ENCODE measurements at places on chromosomes 4 and X.
A peak's percentile ranks its signal among the peaks of the same experiment; 100 is the strongest.

GRCh38 chr4:142984871-142985585, 138.9 kb upstream of the INPP4B start:
- no peak for DNase-seq

- DNase-seq, result peak; percentile 97
Observed at GRCh38 chr4:125314676-125315575, at the start of gene FAT4. FAT4 (plus strand) TSS chr4:125314955; CDS start chr4:125316412, 1,457 bp downstream.

DNA sequence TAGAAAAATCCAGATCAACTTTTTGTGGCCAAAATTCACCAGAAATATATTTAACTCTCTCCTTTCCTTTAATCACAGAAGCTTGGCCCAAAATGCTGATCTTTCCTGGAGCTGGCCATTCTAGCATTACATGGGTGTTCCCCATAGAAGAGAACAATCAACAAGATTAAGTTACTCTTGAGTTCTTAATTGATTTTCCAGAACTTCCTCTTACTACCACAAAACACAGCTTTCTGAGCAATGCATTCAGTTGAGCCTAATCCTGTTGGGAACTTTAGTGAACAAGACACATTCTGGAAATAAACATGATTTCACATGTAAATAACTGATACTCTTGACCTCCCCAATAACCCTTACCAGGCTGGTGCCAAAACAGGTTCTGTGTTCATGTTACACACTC, 45.4 kb upstream of the STIM2 start:
- DNase-seq, result no peak

DNA sequence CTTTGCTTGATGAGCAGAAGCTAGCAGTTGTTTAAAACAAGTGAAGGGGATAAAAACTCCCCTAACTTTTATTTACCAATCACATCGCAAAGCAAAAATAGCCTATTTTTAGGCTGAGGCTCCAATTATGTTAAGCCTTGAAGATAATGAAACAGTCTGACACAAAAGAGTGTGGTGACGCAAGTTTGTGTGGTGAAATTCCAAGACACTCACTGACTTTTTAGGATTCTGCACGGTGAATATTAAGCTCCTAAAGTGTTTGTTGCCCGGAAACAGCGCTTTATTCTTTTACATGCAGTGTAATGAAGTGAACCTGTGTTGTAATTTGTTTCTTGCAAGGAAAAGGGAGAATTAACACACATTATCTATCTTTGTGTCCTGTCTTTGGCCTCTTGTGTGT, 74.8 kb downstream of the POLA1 start:
- DNase-seq, result no peak

- DNase-seq, result no peak
Observed at GRCh38 chr4:47786958-47787370, 50.9 kb downstream of the CORIN start.

GRCh38 chr4:67456577-67457196, 88.6 kb downstream of the CENPC start:
- no peak for DNase-seq

DNA sequence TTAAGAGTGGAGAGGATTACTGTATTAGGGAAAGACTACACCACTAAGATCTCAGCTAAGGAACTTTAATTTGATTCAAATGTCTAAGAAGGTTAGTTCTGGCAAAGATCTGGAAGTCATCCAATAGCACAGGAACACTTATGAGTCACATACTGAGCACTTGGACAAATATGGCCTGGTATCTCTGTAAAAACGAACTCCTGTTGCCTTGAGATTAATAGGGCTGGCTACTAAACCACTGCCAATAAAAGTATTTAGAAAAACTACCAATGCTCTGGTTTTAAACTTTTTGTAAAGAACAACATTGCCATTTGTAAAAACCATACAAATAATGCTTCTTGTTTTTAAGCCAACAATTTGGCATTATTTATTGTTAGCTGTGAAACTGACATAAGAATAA, 70.5 kb downstream of the SEC24D start:
- DNase-seq, result no peak

DNA sequence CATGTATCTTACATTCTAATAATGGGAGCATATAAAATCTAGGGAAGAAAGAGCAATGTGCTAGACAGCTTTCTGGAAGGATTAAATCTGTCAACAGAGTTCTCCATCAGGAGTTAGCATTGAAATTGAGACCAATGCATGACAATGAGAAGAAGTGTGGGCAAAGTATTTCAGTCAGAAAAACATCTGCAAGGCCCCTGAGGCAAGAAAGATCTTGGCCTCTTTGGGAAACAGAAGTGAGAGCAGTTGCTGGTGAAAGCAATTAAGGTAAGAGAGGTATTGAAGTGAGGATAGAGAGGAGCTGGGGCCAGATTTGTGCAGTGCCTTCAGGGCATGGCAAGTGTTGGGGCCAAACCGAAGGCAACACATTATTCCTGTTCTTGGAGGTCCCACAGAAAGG, 999.1 kb downstream of the STPG2 start:
- DNase-seq, result no peak

DNA sequence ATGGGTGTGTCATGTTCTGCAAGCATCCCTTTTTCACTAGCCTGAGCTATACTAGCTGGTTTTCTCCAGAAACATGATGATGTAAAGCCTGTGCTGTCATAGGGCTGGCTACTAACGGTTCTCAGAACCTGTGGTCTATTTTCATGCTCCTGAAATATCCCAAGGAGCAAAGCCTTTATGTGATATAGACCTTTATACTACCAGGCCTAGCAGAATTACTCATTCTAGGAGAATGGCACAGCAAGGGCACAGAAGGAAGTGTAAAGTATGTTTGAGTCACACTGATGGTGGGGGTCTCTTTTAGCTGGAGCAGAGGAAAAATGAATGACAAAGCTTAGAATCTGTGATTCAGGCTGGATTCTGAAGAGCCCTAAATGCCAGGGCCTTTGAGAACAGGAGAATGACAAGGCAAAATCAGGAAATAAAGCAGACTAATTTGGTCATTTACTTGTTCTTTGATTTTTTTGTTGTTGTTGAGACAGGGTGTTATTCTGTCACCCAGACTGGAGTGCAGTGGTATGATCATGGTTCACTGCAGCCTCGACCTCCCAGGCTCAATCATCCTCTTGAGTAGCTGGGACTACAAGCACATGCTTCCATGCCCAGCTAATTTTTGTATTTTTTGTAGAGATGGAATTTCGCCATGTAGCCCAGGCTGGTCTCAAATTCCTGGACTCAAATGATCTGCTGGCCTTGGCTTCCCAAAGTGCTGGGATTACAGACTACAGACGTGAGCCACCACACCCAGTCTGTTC, 11.8 kb downstream of the TCEAL1 start:
- DNase-seq, result no peak

DNA sequence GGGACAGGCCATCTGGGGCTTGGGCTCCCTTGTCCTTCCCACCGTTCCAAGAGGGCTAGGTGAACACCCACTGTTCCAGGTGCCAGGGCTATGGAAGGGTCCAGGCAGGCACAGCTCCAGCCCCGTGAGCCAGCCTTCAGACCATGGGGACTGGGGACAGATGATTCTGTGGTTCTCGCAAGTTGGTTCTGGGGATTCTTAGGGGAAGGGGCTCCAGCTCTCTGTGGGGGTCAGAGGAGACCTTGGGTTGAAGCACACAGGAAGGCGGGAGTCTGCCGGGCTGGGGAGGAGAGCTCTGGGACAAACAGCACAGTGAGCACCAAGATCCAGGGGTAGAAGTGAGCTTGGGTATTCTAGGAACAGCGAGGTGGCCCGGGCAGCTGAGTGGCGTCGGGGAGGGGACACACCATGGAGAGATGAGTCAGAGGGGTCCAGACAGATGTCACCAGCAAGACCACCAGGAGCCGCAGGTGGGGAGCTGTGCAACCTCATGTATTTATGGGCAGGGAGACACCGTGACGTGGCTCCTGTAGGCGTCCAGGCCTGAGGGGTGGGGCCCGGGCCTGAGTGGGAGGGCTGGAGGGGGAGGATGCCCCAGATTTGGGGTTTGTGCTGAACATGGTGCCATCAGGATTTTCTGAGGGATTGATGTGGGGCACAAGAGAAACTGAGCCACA, 48.8 kb upstream of the HMX1 start:
- DNase-seq, result no peak

GRCh38 chr4:107182347-107182746, 146.2 kb upstream of the DKK2 start:
- no peak for DNase-seq

- DNase-seq, result no peak
Observed at GRCh38 chr4:21991050-21991449, 42.5 kb upstream of the KCNIP4 start.

- peak; percentile 75 for DNase-seq
Observed at GRCh38 chrX:141176586-141177451, at the start of gene LDOC1. LDOC1 (minus strand) TSS chrX:141177129; CDS start chrX:141177021, 108 bp downstream.

DNA sequence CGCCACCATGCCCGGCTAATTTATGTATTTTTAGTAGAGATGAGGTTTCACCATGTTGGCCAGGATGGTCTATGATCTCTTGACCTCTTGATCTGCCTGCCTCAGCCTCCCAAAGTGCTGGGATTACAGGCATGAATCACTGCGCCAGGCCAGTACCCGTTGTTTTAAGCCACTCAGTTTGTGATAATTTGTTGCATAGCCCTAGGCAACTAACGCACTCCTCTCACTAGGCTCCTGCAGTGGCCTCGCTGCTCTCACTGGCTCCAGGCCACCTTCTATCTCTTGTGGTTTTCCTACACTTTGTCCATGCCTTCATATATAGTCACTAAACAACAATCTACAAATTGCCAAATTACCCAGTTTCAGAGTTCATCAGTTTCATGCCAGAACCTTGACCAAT, 58.1 kb downstream of the DCHS2 start:
- DNase-seq, result no peak
